ENCODE measurements at places on chromosomes 3 and 15.
A peak's percentile ranks its signal among the peaks of the same experiment; 100 is the strongest.

- DNase-seq: no peak
Measured at GRCh38 chr3:13132281-13132680, 59.1 kb upstream of the IQSEC1 start.

- no peak for DNase-seq
Measured at GRCh38 chr3:194057570-194058188, 78.3 kb upstream of the HES1 start.

DNA sequence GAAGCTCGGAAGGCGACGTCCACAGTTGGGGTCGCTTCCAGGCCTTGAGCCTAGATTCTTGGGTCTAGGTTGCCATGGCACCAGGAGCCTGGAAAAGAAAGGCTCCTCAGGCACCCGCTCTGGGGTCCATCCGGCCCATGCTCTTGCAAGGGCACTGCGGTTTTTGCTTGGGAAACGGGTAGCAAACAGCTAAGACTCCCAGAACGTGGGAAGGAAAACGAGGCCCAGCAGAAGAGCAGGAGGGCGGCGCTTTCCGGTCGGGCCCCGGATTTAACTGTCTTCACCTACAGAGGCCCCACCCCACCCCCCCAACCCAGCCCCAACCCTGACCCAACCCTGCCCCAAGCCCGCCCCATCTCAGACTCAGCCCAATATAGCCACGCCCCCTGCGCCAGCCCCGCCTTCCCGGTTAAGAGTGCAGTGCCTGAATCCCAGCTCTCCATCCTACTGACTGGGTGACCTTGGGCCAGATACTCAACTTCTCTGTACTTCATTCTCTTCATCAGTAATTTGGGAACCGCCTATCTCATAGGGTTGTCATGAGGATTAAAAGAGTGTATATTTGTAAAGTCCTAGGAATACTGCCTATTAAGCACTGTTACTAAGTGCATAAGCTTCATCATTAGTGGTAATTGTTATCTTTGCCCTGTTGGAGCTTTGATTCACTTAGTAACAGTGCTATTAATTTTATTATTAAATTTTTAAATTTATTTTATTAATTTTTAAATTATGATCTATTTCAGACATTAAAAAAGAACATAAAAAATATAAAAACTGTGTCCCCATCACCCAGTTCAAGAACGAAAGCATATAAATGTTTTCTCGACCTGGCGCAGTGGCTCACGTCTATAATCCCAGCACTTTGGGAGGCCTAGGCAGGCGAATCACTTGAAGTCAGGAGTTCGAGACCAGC is 28.4 kb upstream of the SMAD6 start:
- DNase-seq: no peak

- DNase-seq: no peak
Measured at GRCh38 chr15:24786347-24786746, 110.8 kb downstream of the NPAP1 start.

DNA sequence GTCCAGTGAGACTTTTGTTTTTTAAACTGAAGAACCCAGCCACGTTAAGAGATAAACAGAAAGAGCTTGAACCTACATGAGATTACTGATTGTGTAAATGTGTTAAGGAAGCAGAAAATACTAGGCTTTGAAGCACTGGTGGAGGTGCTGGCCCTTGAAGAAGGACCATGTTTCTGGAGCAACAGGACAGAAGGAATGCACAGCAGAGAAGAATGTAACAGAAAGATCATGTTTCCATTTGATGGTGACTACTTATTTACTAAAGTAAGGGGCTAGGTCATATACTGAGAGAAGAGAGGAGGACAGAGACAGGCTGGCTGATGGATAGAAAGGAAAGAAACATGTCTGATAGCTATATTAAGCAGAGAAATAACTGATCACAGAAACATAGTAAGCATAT is 88.8 kb downstream of the CLASP2 start:
- no peak for DNase-seq

DNA sequence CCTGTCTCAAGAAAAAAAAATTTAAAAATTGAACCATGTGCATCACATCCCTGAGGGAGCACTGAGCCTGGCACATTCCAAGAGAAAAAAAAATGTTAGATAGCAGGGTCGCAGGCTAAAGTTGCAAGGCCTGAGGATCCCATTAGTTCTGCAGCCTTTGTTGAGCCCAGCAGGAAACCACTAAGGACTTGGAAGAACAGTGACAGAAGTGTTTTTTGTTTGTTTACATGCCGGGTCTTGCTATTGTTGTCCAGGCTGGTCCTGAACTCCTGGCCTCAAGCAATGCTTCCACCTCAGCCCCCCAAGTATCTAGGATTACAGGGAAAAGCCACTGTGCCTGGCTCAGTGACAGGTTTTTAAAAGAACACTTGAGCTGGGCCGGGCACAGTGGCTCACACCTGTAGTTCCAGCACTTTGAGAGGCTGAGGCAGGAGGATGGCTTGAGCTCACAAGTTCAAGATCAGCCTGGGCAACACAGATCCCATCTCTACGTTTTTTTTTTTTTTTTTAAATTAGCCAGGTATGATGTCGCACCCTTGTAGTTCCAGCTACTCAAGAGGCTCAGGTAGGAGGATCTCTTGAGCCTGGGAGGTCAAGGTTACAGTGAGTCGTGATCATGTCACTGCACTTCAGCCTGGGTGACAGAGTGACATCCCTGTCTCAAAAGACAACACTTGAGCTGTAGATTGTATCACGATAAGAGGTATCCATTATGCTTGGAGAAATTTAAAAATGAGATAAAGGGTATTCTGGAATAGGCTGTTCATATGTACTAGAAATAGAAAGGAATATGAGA is 15.2 kb downstream of the CHAC1 start:
- peak; percentile 35 for DNase-seq

DNA sequence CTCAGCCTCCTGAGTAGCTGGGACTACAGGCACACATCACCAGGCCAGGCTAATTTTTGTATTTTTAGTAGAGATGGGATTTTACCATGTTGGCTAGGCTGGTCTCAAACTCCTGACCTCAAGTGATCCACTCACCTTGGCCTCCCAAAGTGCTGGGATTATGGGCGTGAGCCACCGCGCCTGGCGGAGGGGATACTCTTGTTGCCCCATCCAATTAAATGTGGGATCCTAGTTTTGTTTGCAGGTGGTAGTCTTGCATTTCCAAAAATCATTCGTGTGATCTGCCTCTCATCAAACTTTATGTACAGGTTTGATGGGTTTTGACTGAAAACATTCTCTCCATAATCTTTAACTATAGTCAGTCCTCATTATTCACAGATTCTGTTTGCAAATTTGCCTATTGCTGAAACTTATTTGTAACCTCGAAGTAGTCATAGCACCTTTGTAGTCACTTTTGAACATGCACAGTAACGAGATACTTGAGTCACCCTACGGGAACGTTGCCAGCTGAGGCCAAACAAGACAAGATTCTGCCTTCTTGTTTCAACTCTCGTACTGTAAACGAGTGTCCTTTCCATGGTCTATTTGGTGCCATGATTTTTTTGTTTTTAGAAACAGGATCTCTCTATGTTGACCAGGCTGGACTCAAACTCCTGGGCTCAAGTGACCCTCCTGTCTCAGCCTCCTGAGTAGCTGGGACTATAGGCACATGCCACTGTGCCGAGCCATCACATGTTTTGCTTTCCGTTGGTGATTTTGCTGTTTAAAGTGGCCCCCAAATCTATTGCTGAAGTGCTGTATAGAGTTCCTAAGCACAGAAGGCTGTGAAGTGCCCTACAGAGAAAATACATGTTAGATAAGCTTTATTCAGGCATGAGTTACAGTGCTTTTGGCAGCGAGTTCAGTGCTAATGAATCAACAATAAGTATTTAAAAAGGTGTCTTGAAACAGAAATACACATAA is 8.1 kb upstream of the MAPK6 start:
- DNase-seq: no peak

DNA sequence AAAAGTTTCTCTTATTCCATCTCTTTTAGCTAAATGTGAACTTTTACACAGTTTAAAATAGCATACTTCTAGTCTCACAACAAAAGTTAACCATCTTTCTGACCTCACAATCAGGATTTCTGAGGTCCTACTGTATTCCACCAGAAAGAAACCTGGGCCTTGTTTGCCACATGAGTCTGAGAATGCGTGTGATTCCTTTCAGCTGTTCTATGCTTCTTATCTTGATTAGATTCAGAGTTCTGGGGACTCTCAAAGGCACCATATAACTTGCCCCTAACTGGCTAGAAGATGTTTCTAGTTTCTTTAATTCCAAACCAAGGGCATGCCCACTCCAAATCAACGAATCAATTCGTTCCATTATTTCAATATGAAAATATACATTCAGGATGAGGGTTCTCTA is 131.1 kb downstream of the ATP8B4 start:
- no peak for DNase-seq

DNA sequence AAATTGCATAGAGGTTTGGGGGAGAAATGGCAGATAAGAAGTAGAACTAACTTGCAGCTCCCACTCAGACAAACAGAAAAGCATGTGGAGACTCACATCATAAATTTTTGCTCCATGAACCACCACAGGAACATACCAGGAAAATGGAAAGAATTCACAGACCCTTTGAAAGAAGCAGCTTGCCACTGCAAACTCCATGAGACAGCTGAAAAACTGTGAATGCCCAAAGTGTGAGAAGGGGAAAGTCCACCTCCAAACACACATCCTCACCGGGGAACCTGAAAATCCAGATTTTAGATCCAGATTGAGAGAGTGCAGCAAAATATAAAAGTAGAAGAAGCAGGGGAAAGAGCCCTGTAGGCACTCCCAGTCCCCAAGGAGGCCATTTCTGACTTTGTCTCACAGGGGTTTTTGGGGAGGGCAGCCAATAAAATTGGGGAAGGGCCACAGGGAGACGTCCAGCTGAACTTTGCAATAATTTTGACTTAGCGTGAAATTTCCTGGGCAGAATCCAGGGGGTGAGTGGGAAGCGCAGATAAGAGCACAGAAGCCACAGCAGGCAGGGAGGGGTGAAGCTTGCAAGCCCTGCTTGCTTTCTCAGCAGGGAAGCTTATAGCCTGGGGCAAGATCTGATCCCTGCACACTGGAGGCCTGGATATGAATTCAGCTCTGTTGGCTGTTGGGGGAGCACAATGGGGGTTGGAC is 183.4 kb upstream of the UBE2E2 start:
- peak; percentile 10 for DNase-seq

- peak; percentile 40 for DNase-seq
Measured at GRCh38 chr3:129506231-129506742, 22.2 kb upstream of the RHO start.

DNA sequence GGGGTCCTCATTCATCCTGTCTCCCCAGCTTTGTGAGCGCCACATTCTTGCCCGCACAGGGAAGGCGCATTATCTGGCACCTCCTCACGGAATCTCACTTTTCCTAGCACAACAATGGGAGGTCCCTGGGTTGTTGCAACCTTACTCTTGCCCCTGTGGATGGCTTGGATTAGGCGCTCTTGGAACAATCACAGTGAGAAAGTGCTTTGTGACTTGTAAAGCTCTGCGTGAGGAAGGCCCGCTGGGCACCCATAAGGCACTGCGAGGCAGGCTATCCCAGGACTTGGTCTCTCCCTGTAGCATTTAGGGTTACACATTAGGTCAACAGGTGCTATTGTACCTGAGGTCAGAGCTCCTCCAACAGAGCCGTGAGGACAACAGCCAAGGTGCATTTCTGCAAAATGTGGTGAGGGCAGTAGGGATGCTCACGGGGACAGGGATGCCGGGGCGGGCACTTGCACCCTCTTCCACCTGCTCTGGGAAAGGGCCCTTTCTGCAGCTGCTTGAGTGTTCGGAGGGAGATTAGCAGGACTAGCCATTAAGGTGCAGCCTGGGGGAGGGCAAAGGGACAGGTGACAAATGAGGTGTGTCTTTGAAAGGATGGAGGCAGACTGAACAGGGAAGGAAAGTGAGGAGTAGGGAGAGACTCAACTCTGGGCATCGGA is 13.9 kb upstream of the LRRC15 start:
- peak; percentile 58 for DNase-seq

DNA sequence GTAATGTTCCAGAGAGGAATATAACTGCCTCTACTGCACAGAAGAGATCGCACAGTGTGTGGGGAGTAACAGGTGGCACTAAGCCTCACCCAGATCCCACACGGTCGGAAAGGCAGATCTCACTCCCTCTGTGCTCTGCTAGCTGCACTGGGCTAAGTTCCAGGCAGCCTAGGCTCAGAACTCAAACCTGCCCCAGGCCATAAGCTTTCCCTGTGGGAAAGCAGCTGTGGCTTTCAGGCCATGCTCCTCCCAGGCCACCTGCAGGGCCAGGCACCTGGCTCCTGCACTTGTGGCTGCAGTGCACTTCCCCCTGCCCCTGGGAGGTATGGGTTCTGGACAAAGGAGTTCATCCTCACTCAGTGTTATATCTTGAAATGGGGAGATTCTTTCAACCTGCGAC is 27.5 kb downstream of the PCCB start:
- DNase-seq: peak; percentile 84

GRCh38 chr3:128483657-128484403 is 9.2 kb downstream of the GATA2 start:
- DNase-seq: no peak

DNA sequence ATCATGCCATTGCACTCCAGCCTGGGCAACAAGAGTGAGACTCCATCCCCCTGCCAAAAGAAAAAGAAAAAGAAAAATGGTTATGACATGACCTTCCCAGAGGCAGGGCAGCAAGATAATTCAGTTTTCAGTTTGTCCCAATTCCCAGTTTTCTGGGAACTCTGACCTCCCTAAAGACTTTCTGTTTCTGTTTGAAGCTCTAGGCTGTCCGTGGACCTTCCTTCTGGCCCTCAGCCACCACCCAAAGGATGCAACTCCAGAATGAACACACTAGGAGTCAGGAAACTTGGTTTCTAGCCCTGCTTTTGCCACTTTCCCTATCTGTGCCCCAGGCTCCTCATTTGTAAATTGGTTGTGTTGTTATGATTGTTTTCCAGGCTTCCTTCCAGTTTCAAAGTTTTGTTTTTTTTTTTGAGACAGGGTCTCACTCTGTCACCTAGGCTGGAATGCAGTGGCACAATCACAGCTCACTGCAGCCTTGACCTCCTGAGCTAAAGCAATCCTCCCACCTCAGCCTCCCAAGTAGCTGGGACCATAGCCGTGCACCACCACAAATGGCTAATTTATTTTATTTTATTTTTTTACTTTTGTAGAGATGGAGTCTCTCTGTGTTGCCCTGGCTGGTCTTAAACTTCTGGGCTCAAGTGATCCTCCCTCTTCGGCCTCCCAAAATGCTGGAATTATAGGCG is 68.6 kb downstream of the CDC25A start:
- no peak for DNase-seq

DNA sequence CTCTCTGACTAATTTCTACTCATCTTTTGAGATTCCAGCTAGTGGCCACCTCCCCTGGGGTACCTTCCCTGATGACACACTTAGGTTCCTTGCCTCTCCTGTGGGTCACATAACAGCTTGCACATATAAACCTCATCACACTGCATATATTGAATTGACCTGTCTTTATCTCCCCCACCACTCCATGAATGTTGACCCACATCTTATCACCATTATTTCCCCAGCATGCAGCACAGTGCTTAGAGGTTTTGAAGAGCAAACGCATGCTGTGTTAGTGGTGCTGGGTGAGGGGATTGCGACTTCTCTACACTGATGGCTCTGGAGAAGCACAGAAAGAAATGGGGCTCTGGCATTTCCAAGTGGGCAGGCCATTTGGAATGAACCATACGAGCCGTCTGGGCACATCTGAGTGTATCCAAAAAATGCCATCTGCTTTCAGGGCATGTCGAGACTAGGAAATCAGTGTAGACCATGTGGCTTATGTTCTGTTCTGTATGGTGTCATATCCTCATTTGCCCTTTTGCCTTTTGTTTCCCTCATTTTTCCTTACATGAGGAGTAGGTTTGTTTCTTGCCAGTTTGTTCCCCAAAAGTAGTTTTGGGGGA is 333.2 kb upstream of the TRIM42 start:
- peak; percentile 37 for DNase-seq
